HFF-Myc (cell line): ENCODE measurements at places on chromosomes 11 and 22.

DNA sequence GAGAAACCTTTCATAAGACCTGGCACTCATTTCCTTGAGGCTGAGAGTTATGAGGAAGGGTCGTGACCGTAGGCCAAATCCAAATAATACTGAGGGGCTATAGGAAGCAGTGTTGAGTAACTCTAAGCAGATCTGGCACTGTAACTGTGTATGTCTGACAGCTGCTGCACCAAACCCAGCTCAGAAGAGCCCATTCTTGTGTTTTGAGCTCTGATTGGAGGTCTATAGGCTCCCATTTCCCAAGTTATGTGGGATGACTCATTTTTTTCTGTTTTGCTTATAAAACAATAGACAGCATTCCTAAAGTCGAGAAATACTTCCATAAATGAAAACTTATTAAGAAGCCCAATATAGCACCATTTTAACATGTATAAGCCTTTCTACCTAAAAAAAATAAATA, 645.8 kb downstream of the DLG2 start:
- no peak for DNase-seq

- no peak for DNase-seq
Observed at GRCh38 chr22:38756711-38757463, 1.1 kb upstream of the SUN2 start.

DNA sequence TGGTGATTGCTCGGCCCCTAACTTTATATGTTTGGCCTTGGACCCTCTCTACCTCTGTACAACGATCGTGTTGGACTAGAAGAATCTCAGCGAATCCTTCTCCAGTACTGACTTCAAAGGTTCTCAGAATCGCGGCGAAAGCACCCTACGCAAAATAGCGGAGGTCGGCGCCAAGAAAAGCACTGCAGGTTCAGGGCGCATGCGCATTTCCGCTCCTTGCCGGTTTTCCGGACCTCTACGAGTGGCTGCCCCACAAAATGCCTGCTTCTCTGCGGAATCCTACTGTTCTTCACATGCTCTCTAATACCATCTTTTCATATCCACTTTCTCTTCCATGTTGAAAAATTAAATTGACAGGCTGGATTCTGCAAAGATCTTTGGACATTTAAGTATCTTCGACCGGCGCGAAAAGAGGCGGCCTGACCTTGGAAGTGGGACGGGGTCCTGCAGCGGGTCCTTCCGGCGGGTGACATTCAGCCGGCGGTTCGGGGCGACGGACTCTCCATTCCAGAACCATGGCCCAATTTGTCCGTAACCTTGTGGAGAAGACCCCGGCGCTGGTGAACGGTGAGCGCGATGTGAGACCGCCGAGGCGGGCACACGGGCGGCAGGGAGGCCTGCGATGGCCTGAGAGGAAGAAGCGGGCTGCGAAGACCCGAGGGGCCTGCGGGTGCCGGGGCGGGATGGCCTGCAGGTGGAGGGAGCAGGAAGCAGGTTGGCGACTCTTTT, at the start of gene ATP5MG:
Gene ATP5MG (plus strand): TSS at position 456 of the 729 bp plus-strand sequence. CDS start 60 bp downstream, at position 516.
- peak; percentile 77 for DNase-seq

GRCh38 chr11:126468102-126468521, 112.6 kb downstream of the ST3GAL4 start:
- DNase-seq = no peak

- DNase-seq = no peak
Observed at GRCh38 chr11:93585758-93586157, 42.6 kb upstream of the SMCO4 start.

DNA sequence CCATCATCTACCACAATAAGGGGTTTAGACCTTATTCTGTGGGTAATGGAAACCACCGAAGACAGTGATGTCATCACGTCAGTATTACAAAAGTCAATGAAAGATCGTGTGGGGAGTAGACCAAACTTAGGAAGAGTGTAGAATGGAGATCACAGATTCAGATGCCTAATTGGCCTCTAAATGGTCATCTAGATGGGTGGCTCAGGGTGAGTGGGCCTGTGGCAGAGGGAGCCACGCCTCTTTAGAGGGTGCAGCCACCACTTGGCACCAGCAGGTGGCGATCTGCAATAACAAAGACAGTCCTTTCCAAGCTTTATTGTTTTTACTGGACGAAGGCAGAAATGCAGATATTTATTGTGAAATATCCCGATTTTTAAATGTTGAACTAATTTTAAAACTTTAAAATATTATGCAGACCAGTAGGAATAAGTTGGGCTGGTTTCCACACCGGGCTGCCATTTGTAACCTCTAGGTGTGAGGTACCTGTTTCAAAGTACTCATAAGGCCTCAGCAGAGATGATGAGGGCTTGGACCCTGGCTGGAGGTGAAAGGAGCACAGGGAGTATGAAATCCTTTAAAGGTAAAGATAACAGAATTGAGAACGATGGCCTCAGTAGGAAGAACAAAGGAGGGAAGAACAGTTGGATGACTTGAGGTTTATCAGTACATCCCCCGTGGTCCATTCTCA, 222.0 kb downstream of the DBX1 start:
- no peak for DNase-seq
